ENCODE measurements at places on chromosomes 6 and 20.

DNA sequence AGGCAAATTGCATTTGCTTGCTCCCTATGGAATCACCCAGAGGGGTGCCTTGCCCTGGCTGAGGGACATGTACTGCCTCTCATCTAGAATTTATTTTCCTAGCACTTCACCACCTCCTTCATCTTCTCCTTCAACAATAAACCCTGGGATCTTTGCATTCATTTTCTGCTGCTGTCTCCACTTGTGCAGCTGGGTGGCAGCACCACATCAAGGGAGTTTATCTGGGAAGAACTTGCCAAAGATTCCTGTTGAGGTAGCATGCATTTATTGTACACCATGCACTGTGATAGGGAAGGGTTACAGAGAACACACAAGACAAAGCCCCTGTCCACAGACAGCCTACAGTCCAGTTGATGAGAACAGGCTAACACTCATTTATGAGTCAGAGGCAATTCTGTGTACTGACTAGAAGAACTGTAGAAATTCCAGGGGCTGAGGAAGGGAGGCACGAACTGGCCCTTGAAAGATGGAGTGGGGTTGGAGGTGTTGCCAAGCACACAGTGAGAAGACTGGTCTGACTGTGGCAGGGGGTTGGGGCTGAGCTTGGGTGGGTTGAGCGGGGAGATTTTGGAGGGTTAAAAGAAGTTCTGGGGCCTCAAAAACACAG lies 17.5 kb downstream of the C20orf173 start:
- DNase-seq, result peak; percentile 69

DNA sequence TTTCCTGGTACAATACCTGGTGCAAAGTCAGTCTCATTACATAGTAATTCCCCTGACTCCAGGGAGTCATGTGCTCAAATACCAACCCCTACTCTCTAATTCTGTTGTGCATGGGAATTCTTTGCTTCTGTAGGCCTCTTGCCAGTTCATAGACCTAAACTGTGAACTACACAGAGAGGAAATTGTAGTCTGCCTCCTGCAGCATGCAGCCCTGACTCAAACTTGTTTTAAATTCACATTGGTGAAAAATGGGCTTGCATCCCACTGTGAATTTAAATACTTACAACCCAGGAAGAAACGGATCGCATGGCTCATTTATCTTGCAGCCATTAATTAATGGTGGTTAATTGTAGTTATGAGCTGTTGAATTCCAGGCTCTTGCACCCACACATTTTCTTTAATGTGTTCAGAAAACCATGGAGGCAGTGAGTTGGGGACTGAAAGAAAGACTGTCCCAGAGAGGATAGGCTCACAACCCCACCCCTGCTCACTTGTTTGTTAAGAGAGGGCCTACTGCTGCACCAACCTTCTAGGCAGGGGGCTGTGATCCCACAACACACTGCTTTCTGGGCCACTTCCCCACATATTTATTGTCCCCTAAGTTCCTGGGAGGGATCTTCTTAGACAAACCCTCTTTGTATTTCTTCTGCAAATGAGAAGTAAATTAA lies 579.1 kb downstream of the DHX35 start:
- DNase-seq, result no peak

- DNase-seq, result no peak
Observed at GRCh38 chr20:48685300-48685699, 142.5 kb downstream of the PREX1 start.

DNA sequence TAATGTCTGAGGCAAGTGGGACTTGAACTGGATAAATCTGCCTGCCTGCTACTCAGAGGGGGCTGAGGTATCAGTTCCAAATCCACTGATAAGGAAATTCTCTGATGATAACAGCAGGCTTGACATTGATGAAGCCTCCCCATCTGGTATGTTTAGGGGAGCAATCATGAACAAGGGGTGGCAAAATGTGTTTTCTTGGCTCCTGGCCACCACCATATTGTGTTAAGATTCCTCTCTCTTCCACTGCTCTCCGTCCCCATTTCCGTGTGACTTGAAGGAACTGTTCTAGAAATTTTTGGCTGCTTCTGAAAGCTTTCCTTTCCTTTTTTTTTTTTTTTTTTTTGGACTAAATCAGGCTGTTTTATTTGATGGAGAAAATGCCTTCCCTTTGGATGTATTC lies 335.3 kb upstream of the NRSN1 start:
- DNase-seq, result no peak

Data from amniotic epithelial cell (primary cell).